Cardiac atrium fibroblast (primary cell): ENCODE measurements at places on chromosomes 5 and 9. TPM values are rescaled to one million over a fixed set of nuclear protein-coding genes. Genes with fewer than 3 reads are reported as not detected.

GZMA gene
- not detected in 2 replicates for total RNA-seq

ZBTB43 gene
- total RNA-seq, result 5.2 and 6.8 TPM in 2 replicates

SAXO1 gene
- total RNA-seq, result not detected in 2 replicates

DAB2IP gene
- total RNA-seq, result 7.6 and 8.6 TPM in 2 replicates

SPATA31C1 gene
- not detected in 2 replicates for total RNA-seq
